ENCODE measurements at places on chromosomes 13 and 19.

DNA sequence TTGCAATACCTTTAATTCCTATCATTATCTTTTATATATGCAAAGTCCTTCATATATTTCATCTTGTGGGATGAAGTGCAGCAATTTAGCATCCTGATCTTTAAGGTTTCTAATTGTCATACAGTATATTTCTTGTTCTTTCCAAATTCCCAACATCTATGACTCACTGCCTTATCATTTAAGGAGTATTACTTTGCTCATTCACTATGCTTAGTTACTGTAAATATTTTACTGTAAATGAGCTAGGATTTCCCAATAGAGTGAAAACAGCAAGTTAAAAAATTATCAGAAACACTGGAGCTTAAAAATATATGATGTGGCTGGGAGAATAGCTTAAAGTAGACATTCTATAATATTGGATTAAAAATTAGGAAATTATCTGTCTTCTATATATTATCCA, 69.9 kb downstream of the SLITRK6 start:
- DNase-seq: no peak

DNA sequence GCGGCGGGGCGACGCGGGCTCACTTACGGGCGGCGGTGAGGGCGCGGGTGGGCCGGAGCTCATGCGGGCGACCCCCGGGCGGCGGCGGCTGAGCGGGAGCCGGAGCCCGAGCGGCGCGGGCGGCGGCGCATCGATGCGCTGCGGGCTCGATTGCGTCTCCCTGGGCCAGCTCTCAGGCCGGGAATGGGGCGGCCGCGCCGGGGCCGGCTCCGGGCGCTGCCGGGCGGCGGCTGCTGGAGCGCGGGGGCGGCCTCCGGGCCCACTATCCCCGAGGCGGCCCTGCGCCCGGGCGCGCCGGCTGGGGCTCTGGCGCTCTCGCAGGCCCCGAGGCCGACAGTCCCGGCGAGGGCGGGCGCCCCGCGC, 1.4 kb upstream of the TSHZ3 start:
- no peak for DNase-seq

DNA sequence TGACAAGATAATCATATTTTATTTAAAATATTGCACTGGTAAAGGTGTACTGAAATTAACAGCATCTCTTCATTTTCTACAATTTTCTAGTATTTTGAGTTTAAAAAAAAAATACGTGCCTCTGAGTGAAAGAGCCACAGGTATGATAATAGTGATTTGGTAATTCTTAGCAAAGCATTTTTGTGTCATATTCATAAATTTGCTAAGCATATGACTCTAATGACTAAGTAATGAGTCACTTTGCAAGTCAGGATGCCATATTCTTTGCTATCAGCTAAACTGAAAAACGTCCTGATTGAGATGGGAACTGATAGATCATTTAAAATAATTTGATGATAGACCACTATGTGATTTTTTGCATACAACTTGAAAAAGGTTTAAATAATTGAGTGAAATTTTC, 136.1 kb upstream of the IRS2 start:
- no peak for DNase-seq

DNA sequence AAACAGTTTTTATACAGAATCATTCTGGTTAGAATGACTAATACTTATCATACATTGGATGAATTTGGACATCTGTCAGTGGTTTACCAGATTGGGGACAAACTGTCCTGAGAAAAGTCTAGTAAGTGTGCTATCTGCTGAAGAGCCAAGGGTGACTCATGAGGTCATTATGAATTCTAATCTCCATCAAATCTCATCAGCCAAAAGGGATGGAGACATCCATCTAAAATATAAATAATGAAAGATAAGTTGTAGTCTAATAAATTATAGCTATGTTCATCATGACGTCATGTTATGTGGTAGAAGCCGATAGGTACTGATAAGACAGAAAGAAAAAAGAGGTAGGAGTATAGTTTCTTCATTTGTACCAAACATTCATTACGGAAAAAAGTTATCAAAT, 804.4 kb downstream of the PCDH9 start:
- DNase-seq: no peak

DNA sequence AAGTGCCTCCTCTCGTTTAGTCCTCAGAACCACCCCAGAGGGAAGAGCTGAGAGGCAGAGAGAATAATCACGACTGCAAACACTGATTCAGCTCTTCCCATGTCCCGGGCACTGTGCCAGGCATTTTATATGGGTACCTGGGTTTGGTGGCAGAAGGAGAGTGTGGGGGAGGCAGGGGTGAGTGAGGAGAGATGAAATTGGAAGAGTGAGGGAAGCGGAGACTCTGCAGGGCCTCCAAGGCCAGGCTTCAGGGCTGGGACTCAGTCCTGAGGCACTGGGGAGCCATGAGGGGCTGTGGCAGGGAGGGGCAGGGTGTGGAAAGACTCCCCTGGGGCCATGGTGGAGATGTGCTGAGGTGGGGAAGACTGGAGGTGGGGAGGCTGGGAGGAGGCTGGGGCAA, 8.7 kb downstream of the SYNGR4 start:
- DNase-seq: no peak

DNA sequence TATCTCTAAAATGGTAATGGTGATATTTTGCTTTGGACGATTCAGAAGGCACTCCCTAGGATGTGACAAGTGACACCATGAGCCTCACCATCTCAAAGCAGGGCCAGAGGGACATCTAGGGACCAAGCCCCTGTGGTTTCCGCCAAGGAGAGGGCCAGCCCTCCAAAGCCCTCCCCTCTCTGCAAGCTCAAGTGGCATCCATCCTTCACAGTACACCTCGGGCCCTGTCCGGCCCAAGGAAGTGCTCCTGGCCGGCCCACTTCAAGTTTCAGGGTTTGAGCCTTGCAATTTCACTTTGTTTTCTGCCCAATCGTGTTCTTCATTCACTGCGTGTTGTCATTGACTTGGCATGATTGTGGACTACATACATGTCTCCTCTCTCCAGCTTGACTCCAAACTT, 82.5 kb downstream of the TSHZ3 start:
- no peak for DNase-seq

DNA sequence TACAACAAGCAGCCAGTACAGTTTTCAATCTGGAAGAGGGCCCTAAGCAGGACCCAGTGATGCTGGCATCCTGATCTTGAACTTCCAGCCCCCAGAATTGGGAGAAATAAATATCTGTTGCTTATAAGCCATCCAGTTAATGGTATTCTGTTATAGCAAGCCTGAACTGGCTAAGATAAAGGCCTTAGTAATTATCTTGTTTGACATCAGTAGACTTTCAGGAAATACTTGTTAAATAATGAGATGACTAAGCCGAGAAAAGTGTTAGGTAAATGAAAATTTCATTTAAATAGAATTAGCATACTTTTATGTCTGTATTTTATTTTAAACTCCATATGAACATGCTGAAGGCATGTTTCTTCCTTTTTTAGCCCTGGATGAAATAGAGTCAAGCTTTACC, 188.2 kb downstream of the OLFM4 start:
- no peak for DNase-seq

DNA sequence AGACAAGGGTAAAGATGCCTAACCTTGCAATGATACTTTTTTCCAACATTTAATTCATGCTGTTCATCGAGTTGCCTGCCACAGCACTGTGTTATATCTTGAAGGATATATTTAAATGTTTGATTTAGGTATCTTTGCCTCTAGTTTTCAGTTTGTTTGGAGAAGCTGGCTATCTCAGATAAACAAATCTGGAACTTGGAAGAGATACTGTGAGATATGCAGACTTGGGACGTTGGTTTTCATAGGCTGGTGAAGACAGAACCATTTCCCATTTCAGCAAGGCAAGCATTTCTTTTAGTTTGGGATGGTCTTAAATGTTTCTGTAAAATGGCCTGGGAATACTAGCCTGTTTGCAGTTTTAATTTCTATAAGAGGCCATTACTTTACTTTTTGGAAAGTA, 3.3 kb downstream of the RNASEH2B start:
- no peak for DNase-seq

DNA sequence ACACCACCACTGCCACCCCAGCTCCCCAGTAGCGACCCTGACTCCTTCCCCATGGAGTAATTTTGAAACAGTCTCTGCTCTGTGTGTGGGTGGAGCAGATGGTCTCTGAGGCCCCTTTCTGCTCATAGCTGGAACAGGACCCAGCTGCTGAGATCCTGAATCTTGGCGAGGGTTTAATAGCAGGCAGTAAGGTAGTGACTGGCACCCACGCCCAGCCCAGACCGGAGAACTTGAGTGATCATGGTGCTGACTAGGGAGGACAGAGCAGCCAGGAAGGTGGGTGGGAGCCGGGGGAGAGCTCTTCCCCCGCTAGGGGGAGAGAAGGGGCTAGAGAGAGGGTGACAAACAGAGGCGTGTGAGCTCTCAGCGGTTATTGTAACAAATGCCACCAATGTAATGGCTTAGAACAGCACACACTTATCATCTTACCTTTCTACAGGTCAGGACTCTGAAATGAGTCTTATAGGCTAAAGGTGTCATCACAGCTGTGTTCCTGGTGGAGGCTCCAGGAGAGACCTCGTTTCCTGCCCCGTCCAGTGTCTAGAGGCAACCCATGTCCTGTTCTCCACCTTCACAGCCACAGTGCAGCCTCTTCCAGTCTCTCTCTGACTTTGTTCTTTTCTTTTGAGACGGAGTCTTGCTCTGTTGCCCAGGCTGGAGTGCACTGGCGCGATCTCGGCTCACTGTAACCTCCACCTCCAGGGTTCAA, 7.2 kb upstream of the ACER1 start:
- peak; percentile 31 for DNase-seq

DNA sequence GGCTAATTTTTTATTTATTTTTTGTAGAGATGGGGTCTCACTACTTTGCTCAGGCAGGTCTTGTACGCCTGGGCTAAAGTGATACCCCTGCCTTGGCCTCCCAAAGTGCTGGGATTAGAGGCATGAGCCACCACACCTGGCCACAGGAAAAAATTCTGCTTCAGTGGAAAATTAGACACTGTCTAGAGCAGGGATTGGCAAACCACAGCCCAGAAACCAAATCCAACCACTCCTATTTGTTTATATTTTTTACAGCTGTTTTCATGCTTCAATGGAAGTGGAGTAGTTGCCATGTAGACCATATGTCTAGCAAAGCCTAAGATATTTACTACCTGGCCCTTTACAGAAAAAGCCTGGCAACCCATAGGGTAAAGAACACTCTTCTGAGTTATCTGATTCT, 123.7 kb upstream of the MRI1 start:
- no peak for DNase-seq

DNA sequence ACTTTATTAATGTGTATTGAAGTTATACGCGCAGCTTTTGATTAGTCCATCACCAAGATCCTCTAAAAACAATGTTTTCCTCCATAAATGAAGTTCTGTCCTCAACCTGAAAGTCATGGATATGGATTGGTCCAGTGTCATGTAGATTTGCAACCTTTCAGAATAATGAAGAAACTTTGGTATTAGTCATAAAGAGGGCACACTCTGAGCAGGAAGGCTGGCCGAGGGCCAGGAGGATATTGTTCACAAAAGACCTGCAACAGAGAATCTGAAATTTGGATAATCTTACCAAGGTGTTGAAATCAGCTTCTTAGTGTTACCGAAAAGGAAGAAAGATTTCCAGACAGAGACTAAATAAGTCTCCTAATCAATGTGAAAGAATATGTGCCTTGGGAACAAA, 20.7 kb downstream of the CLDN10 start:
- DNase-seq: no peak

DNA sequence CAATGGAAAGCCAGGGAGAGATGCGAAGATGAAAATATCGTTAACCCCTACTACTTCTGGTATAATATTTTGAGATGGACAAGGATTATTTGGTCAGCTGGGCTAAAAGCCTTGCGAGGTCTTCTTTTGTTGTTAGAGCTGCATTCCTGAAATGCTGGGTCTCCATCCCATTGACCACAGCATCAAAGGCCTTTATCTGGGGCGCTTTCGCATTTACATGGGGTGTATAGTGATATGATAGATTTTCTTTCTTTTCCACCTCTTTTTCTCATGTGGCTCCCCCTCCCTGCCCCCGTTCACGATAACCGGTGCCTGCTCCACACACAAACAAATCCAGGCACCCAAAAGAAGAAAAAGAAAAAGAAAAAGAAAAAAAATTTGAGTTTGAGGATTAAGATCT, 77.5 kb downstream of the ZNF536 start:
- DNase-seq: no peak

- DNase-seq: no peak
Measured at GRCh38 chr13:25525884-25526283, 154.1 kb downstream of the ATP8A2 start.

DNA sequence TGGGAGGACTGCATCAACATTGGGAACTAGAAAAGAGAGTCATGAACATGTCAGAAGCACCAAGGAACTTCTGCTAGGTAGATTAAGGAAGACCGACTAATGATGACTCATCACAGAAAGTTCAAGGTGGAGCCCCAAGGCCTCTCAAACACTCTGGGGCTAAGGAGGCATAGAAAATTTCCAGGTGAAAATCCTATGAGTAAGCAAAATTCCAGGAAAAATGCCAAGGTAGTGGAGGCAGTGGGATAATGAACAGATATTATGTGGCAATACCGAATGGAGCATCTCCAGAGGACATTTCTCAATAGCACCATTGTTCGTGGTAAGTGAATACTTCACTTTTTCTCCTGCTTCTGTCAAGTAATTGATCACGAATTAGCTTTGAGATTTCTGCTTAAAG, 336.5 kb downstream of the MZT1 start:
- no peak for DNase-seq

DNA sequence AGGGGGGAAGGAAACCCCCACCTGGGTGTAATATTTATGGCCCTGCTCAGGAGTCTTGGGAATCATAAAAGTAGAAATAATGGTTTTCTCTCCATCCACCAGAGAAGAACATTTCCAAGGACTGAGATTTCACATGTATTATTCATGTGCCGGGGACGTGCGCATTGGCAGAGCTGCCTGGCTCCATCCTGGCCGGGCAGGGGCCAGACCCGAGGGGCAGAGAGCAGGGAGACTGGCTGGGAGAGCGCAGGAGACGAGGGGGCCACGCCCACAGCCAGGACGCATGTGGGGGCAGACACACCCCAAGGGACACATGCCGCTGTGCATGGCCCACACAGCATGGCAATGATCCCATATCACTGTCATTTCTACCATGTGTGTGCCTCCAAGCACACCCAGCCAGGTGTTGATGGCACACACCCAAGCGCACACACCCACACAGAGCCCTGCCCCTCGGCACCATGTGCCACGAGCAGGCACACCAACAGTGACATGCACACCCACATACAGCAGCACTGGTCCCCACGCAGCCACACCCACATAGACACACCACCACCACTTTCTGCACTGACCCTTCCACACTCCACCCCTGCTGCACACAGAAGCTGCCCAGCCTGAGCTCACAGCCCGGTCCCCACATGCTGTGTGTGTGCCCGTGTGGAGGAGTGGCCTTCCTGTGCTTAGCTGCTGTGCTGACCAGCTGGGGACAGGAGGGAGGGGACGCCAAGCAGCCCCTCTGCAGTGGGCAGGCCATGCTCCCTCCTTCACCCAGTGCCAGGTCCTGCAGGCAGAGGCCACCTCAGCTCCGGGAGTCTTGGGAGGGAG, 39.3 kb downstream of the CEBPG start:
- DNase-seq: no peak

DNA sequence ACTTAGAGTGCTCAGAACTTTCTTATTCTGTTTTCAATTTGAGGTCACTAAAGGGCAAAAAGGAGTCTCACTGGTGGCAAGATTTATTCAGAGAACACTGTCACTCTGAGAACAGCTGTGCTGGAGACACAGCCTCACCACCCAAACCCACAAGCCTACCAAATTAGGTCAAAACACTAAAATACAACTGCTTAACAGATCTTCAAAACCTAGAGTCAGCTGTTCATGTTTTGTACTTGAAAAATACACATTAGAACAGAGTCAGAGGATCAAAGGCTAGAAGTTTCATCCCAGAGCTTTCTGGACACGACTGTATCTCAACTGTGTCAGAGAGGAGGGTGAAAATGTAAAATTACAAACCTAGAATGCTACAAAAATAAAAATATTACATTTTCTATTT, 89.3 kb downstream of the MIPEP start:
- DNase-seq: no peak
